ENCODE measurements at places on chromosomes 2 and 18.

GRCh38 chr18:3444296-3444695, 5.7 kb upstream of the TGIF1 start:
- no peak for DNase-seq

- no peak for DNase-seq
Measured at GRCh38 chr2:58432491-58433170, 191.5 kb upstream of the FANCL start.

GRCh38 chr2:46865181-46865970, 50.2 kb downstream of the MCFD2 start:
- DNase-seq, result no peak

GRCh38 chr2:2158189-2158826, 172.8 kb downstream of the MYT1L start:
- no peak for DNase-seq

- DNase-seq, result no peak
Measured at GRCh38 chr18:74595431-74595830, 2.2 kb upstream of the ZNF407 start.

- no peak for DNase-seq
Measured at GRCh38 chr2:26581991-26582842, 58.9 kb downstream of the CIB4 start.

DNA sequence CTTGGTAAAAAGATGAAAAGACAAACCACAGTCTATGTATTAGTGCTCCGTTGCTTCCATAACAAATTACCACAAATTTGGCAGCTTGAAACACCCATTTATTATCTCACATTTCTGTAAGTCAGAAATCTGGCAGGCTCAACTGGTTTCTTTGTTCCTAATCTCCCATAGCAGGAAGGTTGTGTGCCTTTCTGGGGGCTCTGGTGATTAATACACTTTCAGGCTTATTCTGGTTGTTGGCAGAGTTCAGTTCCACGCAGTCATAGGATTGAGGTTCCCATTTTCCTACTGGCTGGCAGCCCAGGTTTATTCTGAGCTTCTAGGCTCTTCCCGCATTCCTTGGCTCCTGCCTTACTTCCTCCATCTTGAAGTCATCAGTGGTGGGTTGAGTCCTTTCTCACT, 189.3 kb downstream of the ANAPC1 start:
- peak; percentile 86 for DNase-seq

DNA sequence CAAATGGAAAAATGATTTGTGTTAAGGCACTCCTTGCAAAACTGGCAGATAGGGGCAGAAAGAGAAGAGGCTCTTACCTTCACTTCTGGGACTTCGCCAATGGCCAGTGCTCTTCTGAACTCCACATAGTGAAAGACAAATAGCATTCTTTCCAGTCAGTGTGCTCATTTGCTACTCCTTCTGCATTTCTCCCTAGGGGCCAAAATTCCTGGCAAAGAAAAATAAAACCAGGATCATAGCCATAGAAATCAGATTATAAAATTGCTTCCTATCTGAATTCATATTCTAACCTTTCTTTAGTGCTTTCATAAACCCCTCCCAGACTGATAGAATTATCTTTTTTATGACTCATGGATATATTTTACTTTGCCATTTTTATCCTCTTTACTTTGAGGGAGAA, 56.9 kb upstream of the PELI1 start:
- no peak for DNase-seq

- DNase-seq, result no peak
Measured at GRCh38 chr2:39008665-39009064, 112.2 kb downstream of the SOS1 start.

DNA sequence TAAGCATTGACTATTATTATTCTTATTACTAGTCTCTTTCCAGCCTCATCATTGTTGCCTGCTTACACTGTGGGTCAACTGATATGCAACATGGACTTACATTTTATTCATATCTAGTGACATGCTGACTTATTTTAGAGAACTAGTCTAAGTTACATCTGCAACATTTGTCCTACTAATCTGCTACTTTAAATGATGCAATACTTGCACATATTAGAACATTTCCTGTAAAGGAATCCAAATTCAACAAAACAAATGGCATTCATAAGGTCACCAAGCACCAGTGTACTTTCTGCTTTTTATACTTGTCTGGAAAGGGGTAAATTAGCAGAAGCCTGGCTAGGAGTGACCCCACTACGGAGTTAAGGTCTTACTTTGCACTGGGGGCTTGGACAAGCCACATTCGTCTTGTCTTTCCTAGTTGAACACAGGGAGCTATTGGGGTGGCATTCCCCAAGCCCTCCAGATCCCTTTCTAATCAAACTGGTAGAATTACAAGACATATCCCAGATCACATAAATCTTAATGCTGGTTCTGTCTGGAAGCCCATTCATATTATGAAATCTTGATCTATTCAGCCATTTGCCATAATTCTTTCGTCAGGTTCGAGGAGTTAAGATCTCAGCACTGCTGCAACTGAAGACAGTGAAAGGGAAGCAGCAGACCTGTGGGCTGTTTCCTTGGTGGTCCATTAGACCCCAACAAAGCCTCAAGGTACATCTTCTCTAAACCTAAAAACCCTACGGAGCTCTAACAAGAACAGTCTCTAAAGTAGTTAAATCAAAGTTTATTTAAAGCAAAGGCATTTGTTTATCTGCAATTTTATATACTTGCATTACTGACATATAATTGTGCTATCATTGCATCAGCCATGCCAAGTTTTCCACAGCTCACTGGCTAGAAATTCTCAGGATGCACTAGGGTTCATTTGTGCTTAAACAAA, 49.9 kb upstream of the RTN4 start:
- DNase-seq, result no peak

- DNase-seq, result no peak
Measured at GRCh38 chr2:219658874-219659273, 31.4 kb downstream of the SLC4A3 start.

Data from HFF-Myc (cell line).